ENCODE measurements at places on chromosomes 1 and 21. TPM values are rescaled to one million over a fixed set of nuclear protein-coding genes. Genes with fewer than 3 reads are reported as not detected.

- H3K27me3 ChIP-seq: no peaks in the 10 kb centered on the region
- no peak for DNase-seq
- H3K27ac ChIP-seq: peak overlapping the region; percentile 97
- peaks cover 1% of the 10 kb centered on the region for H3K36me3 ChIP-seq
- peaks cover 23% of the 10 kb centered on the region for H3K4me1 ChIP-seq
- H3K4me3 ChIP-seq: no peak overlapping the region
Measured at GRCh38 chr1:198936371-198937083, 297.7 kb downstream of the PTPRC start.

GRCh38 chr1:116931016-116931918 is 21.6 kb downstream of the PTGFRN start:
- H3K27ac ChIP-seq: no peak overlapping the region
- H3K4me3 ChIP-seq: no peak overlapping the region
- H3K4me1 ChIP-seq: peaks cover 1% of the 10 kb centered on the region
- H3K27me3 ChIP-seq: no peaks in the 10 kb centered on the region
- peaks cover 3% of the 10 kb centered on the region for H3K36me3 ChIP-seq

GRCh38 chr1:152044386-152044785 is 7.6 kb upstream of the S100A11 start:
- no peak overlapping the region for H3K27ac ChIP-seq
- peaks cover 19% of the 10 kb centered on the region for H3K4me1 ChIP-seq
- no peak for DNase-seq

GRCh38 chr1:206430031-206430983 is 40.0 kb upstream of the IKBKE start:
- H3K27ac ChIP-seq: no peak overlapping the region
- no peak overlapping the region for H3K4me3 ChIP-seq
- no peak for DNase-seq
- H3K36me3 ChIP-seq: peaks cover 21% of the 10 kb centered on the region
- H3K27me3 ChIP-seq: no peaks in the 10 kb centered on the region

DNA sequence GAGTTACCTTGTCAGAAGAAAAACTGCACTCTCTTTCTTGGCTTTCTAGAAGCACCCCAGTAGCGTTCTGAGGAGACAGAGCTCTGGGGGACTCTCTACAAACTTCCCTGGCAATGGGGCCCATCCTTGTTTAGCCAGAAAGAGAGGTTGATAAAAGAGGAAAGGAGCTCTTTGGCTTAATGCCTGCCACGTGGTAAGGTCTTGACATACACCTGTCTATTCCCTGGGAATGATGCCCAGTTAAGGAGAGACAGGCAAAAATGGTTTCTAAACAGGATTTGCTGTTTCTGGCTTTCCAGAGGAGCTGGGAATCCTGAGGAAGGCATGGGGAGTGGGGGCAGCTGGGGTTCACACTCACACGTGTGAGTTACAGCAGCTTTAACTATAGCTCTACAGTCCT is 30.2 kb upstream of the IL20 start:
- peaks cover 14% of the 10 kb centered on the region for H3K4me1 ChIP-seq
- H3K4me3 ChIP-seq: no peak overlapping the region
- DNase-seq: no peak

GRCh38 chr21:41442481-41443186 is 16.6 kb downstream of the MX1 start:
- no peak for DNase-seq
- H3K36me3 ChIP-seq: peaks cover 22% of the 10 kb centered on the region
- no peaks in the 10 kb centered on the region for H3K27me3 ChIP-seq
- H3K4me1 ChIP-seq: no peaks in the 10 kb centered on the region
- no peak overlapping the region for H3K4me3 ChIP-seq

GRCh38 chr1:182968151-182968741 is 15.3 kb upstream of the SHCBP1L start:
- no peaks in the 10 kb centered on the region for H3K36me3 ChIP-seq
- peak overlapping the region; percentile 87 for H3K27ac ChIP-seq
- no peak overlapping the region for H3K4me3 ChIP-seq
- DNase-seq: no peak
- H3K4me1 ChIP-seq: peaks cover 25% of the 10 kb centered on the region

DNA sequence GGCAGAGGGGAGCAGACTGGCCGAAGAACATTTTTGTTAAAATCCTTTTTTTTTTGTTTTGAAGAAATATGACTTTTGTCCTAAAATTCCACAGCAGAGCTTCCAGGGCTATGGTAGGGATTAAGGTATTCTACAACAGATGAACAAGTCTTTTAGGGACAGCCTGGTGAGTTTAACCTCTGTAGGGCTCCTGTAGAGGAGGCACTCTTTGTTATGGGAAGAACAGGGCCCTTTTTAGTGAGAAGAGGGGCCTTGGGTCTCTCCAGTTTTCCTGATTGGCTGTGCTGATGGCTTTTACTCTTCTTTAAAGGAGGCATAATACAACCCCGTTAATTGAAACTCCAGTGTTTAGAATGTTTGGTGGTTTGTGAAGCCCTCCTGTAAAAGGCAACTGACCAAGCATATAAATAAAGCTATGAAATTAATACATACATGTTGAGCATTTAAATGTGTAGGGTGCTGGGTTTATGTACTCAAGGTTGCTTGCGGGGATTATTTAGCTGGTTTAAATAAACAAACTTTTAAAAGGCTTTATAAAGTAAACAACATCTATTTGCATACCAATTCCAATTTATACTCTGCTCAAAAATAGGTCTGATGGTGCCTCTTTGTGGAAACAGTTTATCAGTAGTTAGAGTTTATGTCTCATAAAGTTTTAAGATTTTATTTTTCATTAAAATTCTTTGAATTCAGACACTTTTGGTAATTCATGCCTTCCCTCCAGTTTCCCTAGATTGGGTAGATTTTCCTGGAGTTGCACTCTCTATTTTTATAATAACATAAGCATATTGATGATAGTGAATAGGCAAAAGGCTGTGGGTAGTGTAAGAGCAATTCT is 46.5 kb downstream of the PBX1 start:
- H3K27ac ChIP-seq: peak overlapping the region; percentile 98
- H3K27me3 ChIP-seq: no peaks in the 10 kb centered on the region
- DNase-seq: no peak
- H3K36me3 ChIP-seq: peaks cover 16% of the 10 kb centered on the region
- H3K4me1 ChIP-seq: peaks cover 93% of the 10 kb centered on the region

DNA sequence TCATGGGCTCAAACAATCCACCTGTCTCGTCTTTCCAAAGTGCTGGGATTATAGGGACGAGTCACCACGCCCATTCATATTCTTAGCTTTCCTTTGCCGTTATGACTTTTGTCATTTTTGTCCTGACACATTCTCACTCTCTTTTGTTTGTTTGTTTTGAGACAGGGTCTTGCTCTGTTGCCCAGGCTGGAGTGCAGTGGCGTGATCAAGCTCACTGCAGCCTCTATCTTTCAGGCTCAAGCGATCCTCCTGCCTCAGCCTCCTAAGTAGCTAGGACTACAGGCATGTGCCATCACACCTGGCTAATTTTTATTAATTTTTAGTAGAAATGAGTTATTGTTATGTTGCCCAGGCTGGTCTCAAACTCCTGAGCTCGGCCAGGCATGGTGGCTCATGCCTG is 11.8 kb upstream of the MED18 start:
- H3K4me1 ChIP-seq: no peaks in the 10 kb centered on the region
- no peak overlapping the region for H3K4me3 ChIP-seq
- H3K27ac ChIP-seq: no peak overlapping the region
- H3K27me3 ChIP-seq: no peaks in the 10 kb centered on the region

GRCh38 chr21:19468991-19469715 is 1065.6 kb upstream of the TMPRSS15 start:
- no peak for DNase-seq
- no peaks in the 10 kb centered on the region for H3K27me3 ChIP-seq
- H3K4me3 ChIP-seq: no peak overlapping the region

- no peak overlapping the region for H3K27ac ChIP-seq
- no peak for DNase-seq
- H3K4me3 ChIP-seq: no peak overlapping the region
- peaks cover 21% of the 10 kb centered on the region for H3K4me1 ChIP-seq
- H3K36me3 ChIP-seq: no peaks in the 10 kb centered on the region
Measured at GRCh38 chr21:29148530-29148929, 18.1 kb downstream of the MAP3K7CL start.

DNA sequence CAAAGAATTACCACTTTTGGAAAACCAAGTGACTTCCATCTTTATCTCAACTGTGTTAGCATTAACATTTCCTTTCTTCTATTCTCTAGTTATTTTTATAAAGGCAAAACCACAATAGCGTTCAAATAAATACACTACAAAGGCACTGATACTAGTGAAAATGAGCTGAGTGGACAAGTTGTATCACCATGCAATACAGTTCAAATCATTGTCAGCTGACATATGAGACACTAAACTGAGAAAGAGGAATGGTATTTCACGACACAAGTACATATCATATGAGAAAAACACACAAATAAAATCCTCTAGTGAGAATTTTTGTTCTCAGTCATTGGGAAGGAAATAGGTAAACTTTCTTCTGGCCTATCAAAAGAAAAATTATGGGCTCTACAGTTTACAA is 26.2 kb downstream of the ENAH start:
- H3K4me1 ChIP-seq: peaks cover 51% of the 10 kb centered on the region
- DNase-seq: no peak
- no peak overlapping the region for H3K4me3 ChIP-seq

DNA sequence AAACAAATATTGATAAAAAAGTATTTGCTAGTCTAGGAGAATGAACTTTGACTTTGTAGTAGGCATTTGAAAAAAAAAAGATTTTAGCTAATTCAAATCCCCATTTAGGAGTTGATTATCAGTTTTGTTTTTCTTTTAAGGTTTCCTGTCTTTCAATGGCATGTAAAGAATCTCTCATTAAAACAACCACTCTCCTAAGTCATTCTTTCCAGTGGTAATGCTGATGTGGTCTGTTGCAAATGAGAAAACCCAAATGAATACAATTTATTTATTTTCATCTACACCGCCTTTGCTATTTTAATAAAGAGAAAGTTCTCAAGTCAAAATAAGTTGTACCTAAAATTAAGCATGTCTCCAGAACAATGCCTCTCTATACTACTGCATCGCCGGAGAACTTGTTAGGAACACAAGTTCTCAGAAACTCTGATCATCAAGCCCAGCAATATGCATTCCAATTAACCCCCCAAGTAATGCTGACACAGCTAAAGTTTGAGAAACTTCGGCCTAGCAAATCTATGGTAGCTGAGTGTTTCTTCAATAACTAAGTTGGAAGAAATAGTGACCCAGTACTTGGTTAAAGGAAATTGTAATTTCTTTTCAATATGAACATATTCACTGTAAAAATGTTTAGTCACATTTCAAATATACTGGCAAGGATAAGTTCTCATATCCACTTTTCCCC is 255.1 kb downstream of the PTPRC start:
- H3K4me1 ChIP-seq: peaks cover 32% of the 10 kb centered on the region
- peak overlapping the region; percentile 60 for H3K27ac ChIP-seq
- no peak overlapping the region for H3K4me3 ChIP-seq
- no peak for DNase-seq
- H3K36me3 ChIP-seq: peaks cover 14% of the 10 kb centered on the region

OPRD1 gene
- 0.66 TPM for total RNA-seq

RGS13 gene
- total RNA-seq: 1.2 TPM

TRIM46 gene
- 6.3 TPM for total RNA-seq

FCGR3B gene
- total RNA-seq: not detected

HSD3B2 gene
- total RNA-seq: 0.32 TPM

ZNF281 gene
- 25.3 TPM for total RNA-seq

NVL gene
- 35.9 TPM for total RNA-seq

CFAP74 gene
- total RNA-seq: 0.18 TPM

Measured in mesothelial cell of epicardium (in vitro differentiated cells).